ENCODE measurements at places on chromosomes 2 and 18. TPM values are rescaled to one million over a fixed set of nuclear protein-coding genes. Genes with fewer than 3 reads are reported as not detected.

Gene ARHGAP15
- 141 TPM for total RNA-seq

Gene AOX1
- not detected for total RNA-seq

GRCh38 chr2:171173087-171173486 is 12.4 kb upstream of the TLK1 start:
- no peak for DNase-seq

GRCh38 chr2:232537499-232537898 is 2.0 kb upstream of the CHRNG start:
- DNase-seq = no peak

DNA sequence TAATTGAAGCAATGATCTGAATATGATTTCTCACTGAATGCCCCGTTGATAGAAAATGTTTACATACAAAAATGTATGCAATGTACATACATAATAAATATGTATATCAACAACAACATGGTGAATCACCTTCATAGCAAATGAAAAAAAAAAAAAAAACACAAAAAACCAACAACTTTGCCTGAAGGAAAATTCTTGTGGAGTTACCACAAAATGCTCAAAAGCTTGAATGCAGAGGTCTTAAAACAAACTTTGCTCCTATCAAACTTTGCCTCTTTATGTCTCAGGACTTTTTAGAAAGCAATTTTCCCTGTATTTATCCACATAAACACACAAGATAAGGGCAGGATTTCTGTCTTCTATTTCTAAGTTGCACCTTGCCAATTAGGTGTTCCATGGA is 92.9 kb upstream of the SIX2 start:
- DNase-seq = no peak

- DNase-seq = no peak
Measured at GRCh38 chr2:227115761-227116160, 48.2 kb downstream of the COL4A4 start.

DNA sequence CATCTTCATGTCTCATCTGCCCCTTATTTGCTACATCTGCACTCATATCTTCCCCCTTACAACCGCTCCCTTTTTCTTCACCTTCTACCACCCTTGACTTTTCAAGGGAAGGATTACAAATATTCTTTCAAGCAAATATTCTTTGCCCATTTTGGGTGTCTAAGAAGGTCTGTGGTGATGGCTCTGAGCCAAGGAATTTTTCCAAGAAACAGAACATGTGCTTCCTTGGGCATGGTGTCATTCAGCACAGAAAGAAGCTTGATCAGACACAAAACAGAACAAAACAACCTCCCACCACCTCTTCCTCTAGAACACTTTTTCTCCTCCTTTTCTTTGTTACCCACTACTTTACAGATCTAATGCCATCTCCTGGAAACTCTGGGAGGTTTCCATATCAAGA is 313.7 kb downstream of the SATB2 start:
- no peak for DNase-seq
